ENCODE measurements at places on chromosomes 7 and 10. TPM values are rescaled to one million over a fixed set of nuclear protein-coding genes. Genes with fewer than 3 reads are reported as not detected.

Gene HMX3
- 1.1 TPM for total RNA-seq

Gene PGAM2
- 23.7 TPM for total RNA-seq

Gene MYO3A
- 10.5 TPM for total RNA-seq

Gene CABCOCO1
- total RNA-seq, result 2.5 TPM

Gene CRYGN
- not detected for total RNA-seq

Gene NUTM2E
- 0.33 TPM for total RNA-seq

Gene SPACDR
- not detected for total RNA-seq

Gene PPP1R17
- total RNA-seq, result 0.33 TPM

Gene SGPL1
- total RNA-seq, result 45.7 TPM
